ENCODE measurements at places on chromosomes 7 and 10. TPM values are rescaled to one million over a fixed set of nuclear protein-coding genes. Genes with fewer than 3 reads are reported as not detected.

The KLF14 gene
- total RNA-seq, result not detected

GRCh38 chr7:116579835-116580234, 55.0 kb downstream of the CAV1 start:
- DNase-seq, result no peak

DNA sequence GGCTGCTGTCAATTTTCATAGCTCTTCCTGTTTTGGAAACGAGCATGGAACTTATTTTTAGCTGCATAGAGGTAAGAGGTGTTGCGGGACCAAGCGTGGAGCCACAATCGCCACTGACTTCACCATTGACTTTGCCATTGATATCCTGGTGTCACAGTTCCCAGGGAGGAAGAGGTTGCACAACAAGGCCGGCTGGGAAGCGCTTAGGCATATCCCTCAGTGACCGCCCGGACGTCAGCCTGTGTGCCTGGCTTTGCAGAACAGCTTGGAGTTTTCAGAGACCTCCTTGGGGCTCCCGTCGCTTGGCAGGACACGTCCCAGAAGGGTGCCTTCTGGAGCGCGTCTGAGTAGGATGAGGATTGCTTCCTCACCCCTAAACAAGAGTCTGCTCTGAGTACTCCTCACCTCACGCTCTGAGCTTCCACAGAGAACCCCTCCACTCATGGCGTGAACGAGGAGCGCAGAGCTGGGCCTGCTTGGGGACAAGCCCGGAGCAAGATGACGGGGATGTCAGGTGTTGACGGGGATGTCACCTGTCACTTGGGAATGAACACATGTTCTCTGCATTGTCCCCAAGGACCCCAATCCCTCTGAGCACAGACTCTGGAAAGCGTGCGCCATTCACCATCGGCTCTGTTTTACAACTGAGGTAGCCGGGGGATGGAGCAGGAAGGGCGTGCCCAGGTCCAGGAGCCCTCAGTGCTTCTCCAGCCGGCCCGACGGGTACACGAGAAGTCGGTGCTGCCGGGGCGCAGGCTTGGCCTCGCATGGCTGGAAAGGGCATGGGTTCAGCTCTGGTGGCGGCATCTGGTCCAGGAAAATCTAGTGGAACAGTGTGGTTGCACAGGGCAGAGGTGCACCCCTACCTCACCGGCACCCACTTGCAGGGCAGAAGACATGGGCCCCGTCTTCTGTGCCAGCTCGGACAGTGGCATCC, 192.3 kb upstream of the SHH start:
- no peak for DNase-seq

DNA sequence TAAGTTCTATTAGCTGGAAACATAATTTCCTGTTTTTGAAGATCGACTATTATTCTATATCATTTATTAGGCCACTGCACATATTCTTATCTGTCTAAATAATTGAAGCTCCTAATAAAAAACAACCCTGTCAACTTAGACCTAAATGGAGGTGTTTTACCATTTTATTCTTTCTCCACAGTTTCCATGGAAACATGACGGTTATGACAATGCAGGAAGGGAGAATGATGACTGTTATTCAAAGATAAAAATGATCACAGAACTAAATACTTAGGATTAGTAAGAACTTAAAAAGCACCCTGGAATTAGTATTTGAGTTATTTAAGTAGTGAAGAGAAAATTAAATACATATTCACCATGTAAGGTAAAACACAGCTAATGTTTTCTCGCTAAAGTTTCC, 119.9 kb upstream of the DKK1 start:
- DNase-seq, result no peak

- no peak for DNase-seq
These were observed 149.9 kb upstream of the COL1A2 start for GRCh38 chr7:94244760-94245159.
